ENCODE measurements at places on chromosomes 3 and 15.

- no peak for DNase-seq
These were observed 15.0 kb upstream of the RTP3 start for GRCh38 chr3:46482632-46483350.

- no peak for DNase-seq
These were observed 278.7 kb downstream of the ERC2 start for GRCh38 chr3:56189536-56189935.

DNA sequence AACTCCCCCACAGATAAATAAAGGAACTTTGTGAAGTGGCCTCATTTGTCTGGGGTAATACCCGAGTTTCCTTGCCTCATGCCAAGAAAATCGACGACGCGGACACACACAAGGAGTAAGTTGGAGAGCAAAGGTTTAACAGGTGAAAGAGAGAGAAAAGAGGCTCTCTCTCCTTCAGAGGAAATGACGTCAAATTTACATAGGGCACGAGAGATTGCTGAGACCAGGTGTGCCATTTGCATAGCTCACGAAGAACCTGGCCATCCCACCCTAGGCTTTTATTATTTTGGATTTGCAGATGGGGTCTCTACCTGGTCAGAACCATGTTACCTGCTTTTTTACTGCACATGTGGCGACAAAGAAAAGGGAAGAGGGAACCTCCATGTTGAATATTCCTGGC lies 49.3 kb upstream of the IGF2BP2 start:
- DNase-seq: no peak

GRCh38 chr15:50148362-50148963 lies 29.4 kb upstream of the ATP8B4 start:
- no peak for DNase-seq

- DNase-seq: no peak
These were observed 15.8 kb downstream of the TCF12 start for GRCh38 chr15:56934269-56934668.

GRCh38 chr3:101182734-101183133 lies 137.6 kb downstream of the IMPG2 start:
- DNase-seq: no peak

- DNase-seq: no peak
These were observed 43.9 kb downstream of the MEIS2 start for GRCh38 chr15:37056177-37057121.

DNA sequence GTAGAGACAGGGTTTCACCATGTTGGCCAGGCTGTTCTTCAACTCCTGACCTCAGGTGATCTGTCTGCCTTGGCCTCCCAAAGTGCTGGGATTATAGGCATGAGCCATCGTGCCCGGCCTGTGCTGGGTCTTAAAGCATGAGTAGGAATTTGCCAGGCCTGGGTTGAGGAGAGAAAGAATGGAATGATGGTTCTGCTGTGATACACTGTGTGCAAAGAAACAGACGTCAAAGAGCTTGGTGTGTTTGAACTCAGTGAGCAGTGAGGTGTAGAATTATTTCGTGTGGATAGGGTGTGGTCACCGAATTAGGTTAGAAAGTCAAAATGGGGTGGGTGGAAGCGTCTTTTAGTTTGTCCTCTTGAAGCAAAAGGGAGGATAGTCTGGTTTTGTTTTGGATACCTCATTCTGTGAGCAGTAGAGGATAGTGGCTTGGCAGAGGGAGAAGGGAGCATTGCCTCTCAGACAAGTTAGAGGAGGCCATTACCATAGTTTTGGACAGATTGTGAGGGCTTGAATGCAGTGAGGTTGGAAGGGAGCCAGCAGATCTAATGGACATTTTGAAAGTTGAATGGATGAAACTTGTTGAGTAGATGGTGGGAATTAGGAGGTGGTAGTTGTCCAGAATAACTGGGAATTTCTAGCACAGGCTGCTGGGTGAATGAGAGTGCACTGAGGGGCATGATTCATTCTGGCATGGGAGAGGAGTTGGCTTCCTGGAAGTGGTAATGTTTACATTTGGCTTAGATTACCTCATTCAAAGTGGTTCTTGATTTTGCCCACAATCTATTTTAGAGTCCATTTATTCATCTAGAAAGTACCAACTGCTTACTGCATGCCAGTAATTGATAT lies 27.2 kb downstream of the AKAP13 start:
- peak; percentile 10 for DNase-seq

DNA sequence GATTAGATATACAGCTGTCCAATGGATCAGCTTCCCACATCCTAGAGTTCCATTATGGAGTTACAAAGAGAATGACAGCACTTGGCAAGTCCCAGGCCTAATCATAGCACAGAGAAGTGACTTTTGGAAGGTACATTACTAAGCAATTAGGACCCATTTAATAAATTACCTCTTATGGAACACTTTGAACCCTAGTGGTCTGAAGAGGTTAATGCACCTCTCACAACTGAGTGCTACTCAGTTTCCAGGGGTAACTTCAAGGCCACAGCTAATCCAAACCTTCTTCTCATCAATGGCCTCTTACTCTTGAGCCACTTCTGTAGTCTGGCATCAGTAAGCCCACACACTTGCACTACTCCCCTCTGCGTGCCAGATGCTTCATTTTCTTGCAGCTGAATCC lies 34.9 kb upstream of the MEIS2 start:
- DNase-seq: no peak

- peak; percentile 62 for DNase-seq
These were observed 315.7 kb upstream of the PROK2 start for GRCh38 chr3:72100601-72101187.

GRCh38 chr3:99872923-99873254 lies 55.2 kb downstream of the CMSS1 start:
- no peak for DNase-seq

DNA sequence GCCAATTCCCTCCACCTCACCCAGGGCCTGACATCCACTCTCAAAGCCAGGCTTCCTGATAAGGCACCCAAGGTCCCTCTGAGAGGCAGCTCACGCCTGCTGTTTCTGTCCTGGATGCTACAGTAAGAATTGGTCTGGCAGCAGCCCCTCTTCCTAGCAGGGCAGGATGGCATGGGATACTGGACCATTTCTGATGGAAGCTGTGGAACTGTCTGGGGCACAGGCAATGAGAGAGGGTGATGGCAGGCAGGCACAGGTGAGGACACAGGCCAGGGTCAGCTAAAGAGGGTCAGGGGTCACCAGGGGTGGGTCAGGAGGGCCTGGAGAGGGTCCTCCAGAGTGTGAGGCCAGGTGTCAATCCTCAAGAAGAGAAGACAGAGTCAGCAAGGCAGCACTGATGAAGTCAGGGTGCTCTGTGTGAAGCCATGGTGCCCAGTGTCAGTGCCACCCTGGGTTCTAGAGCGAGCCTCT lies 41.9 kb upstream of the SLC41A3 start:
- DNase-seq: no peak

Data from T-helper 2 cell (primary cell).